ENCODE measurements at places on chromosomes 4 and X.

DNA sequence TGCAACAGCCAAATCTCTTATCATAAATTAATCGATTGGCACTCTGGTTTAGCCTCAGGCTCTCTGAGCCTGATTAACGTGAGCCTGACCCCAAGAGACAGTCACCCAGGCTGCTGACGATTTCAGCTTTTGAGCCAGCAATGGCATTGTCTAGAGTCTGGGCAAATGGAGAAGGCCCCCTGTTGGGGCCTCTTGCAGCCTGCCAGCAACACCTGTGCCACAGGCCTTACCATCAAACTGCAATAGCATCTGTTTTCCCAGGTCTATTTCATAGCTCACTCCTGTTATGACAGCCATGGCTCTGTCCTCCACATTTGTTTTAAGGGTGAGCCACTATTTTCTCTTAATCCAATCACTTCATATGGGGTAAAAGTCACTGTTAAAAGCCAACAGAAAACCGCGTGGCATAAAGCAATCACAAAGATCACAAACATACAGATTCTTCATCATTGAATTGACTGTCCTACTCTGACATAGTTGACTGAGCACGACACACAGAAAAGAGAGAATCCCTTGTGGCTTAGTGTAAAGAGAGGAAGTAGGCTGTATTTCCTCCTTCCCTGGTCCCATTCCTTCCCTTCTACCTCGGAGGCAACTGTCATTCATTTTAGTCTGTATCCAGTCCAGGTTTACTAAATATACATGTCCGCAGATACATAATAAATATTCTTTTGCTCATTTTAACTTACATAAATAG is 47.8 kb downstream of the SLC9A7 start:
- DNase-seq, result no peak

- no peak for DNase-seq
Observed at GRCh38 chrX:22300130-22300529, 27.4 kb downstream of the CBLL2 start.

GRCh38 chrX:118530219-118530911 is 34.8 kb downstream of the DOCK11 start:
- no peak for DNase-seq

DNA sequence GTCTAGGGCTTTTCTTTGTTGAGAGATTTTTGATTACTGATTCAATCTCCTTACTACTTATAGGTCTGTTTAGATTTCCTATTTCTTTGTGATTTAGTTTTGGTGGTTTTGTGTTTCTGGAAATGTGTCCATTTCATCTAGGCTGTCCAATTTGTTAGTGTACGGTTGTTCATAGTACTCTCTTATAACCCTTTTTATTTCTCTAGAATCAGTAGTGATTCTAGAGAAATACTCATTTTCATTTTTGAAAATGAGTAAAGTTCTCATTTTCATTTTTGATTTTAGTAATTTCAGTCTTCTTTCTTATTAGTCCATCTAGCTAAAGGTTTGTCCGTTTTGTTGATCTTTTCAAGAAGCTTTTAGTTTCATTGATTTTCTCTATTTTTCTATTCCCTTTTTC is 7.5 kb downstream of the IL13RA1 start:
- no peak for DNase-seq

DNA sequence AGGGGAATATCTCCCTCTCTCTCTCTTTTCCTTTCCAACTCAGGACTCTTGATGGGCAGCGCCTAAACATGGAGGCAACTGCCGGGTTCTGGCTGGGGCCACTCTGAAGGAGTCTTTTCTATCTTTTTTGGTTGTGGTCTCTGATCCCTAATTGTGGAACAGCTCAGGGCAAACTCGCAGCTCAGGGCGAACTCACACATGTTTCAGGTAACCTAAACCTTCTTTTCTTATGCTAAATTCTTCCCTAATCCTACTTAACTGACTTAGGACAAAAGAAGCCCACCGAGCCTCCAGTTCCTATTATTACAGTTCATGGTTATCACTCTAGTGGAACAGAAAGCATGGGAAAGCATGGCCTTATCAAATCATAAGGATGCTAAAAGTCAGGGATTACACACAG is 21.3 kb downstream of the ETDA start:
- no peak for DNase-seq

- no peak for DNase-seq
Observed at GRCh38 chrX:148314876-148315275, 185.5 kb upstream of the AFF2 start.

- DNase-seq, result no peak
Observed at GRCh38 chr4:751676-752075, 46.0 kb downstream of the PCGF3 start.

DNA sequence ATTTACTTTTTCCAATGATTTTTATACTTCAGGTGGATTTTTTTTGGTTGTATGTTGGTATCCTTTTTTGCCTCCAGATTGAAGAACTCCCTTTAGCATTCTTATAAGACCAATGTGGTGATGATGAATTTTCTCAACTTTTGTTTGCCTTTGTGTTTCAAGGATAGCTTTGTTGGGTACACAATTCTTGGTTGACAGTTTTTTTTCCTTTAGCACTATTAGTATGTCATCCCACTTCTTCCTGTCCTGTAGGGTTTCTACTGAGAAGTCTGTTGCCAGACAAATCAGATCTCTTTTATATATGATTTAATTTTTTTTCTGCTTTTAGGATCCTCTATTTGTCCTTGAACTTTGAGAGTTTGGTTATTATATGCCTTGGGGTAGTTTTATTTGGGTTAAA is 463.0 kb upstream of the GALNT7 start:
- no peak for DNase-seq

- no peak for DNase-seq
Observed at GRCh38 chr4:147054228-147054872, 108.7 kb upstream of the TTC29 start.

DNA sequence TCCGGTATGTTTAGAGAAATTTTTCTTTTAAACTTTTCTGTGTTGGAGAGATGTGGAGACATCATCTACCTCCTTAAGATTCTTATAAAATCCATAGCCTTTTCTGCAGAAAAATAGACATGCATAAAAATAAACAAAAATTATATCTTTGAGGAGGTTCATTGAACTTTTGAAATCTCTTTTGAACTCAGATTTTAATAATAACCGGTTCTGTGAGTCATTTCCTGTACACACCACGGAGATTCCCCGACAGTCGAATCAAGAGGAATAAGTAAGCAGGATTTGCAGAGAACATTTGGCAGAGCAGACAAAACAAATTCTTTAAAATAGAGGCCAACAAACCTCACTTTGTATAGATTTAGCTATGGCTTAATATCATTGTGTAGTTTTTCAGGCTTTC is 918.7 kb upstream of the POU3F4 start:
- DNase-seq, result no peak

DNA sequence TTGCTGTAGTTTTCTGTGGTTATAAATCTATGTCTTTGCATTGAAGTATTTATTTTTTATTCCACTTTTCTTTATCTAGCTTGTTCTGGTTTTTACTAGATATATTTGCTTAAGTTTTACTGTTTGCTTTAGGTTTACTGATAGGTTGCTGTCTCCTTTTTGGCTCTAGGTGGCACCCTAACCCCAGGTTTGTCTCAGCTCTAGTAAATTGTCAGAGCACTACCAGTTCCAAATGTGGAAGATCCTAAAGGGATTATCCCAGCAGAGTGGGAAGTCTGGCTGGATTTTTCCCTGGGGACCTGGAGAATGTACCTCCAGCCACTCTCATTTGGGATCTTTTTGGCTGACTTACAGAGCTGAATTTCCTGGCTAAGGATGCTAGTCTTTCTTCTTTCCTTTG is 106.1 kb downstream of the PBDC1 start:
- DNase-seq, result peak; percentile 35
